Activated CD8-positive, alpha-beta T cell treated with anti-CD3 and anti-CD28 coated beads, Interleukin-2, amount 10 ng/mL, durations not matched to agents 7 days and 5 days (primary cell): ENCODE measurements at places on chromosomes 2 and 18. TPM values are rescaled to one million over a fixed set of nuclear protein-coding genes. Genes with fewer than 3 reads are reported as not detected.

Gene C2orf80
- total RNA-seq = not detected

Gene GPR39
- not detected for total RNA-seq

Gene FAM124B
- total RNA-seq = 0.21 TPM

Gene FBXO15
- 1.3 TPM for total RNA-seq

Gene PLEK
- total RNA-seq = 4.7 TPM

Gene ARMC9
- total RNA-seq = 0.92 TPM

DNA sequence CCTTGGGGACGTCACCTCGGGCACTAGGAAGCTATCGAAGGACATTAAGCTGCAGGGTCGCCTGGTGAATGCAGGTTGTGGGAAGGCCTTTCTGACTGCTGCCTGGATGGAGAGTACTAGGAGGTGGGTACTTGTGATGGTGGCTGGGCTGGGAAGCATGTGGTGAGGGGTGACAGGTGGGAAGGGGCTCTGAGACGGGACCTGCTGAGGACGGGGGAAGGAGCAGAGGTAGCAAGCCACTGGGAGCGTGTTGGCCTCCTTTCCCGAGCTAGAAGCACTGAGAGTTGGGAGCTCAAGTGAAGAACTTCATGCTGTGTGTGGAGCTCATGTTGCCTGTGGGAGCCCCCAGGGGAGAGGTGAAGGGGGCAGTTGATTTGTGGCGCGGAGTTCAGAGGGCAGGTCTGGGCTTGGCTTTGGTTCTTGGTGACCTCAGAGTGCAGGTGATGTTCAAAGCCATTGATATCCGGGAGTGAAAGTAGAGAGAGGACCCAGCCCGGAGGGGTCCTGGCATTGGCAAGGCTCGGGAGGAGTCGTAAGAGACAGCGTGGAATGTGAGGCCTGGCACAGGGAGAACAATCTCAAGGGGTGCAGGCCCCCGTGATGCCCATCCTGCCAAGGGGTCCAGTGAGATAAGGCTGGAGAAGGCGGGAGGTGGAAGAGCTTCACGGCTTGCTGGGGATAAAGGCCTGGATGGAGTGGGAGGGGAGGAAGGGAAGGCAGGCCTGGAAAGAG lies 13.2 kb downstream of the MROH2A start:
- peak; percentile 4 for DNase-seq

GRCh38 chr2:136378712-136379595 lies 261.0 kb upstream of the CXCR4 start:
- DNase-seq = peak; percentile 87

DNA sequence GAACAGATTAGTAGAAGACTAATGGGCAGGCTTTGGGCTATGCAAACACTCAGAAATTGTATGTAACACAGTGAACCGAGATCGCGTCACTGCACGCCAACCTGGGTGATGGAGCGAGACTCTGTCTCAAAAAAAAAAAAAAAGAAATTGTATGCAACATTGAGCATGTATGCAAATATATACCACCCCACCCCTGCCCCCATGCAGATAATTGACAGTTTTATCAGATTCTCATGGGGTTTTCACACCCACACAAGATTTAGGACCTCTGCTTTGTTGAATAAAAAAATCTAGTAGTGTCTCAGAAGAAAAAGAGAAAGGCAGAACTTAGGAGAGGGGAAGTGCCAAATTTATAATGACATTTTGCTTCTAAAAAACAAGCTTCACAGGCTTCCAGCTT lies 131.6 kb upstream of the FN1 start:
- DNase-seq = no peak

DNA sequence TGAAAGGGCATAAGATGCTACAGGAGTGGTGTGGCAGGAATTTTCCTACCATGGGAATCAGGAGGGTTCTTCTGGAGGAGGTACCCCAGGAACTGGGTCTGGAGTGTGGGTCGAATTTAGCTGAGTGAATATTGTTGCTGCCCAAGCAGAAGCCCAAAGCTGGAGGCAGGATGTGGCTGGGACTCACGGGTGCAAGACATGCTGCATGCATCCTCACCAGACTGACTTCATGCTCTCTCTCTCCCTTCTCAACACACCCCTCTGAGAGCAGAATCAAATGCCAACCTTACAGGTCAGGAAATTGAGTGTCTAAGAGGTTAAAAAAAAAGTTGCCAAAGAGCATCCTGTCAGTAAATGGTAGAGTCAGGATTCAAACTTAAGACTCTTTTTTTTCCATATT lies 78.8 kb upstream of the TTC39C start:
- peak; percentile 82 for DNase-seq

DNA sequence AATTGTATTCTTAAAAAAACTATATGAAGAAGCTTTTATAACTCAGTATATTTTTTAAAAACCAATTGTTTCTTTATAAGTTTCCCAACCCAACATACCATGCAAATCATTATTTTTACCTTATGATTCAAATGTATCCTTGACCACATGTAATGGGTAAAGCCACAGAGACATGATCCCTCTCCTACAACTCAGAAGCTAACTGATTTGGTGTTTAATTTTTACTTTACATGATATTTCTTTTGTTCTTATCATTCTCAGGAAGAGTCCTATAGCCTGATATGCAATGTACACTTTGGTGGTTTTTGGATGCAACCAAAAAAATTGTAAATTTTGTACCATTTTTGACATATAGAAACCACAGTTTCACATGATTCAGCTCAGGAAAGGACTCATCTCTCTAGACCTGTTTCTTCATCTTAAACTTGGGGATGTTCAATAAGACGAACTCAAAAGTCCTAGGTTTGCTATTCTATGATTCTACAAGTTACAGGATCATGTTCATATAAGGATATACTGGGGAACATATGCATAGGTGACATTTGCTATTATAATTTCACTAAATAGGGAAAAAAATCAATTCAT lies 85.2 kb upstream of the RBBP8 start:
- no peak for DNase-seq

DNA sequence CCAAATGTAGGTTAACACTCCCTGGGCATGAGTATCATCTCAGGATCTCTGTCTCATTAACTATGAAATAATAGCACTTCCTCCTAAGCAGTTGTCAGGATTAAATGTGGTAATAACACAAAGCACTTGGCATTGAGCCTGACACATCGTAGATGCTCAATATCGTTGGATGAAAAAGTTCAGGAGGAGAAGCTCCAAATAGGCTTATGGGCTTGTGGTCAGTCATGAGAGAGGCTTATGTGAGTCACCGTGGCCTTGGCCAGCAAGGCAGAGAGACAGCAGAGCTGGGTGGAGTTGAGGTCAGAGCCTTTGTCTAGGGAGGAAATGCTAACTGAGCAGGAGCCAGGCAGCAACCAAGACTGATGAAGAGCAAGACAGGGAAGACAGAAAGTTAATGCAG lies 68.3 kb upstream of the PPM1B start:
- no peak for DNase-seq

DNA sequence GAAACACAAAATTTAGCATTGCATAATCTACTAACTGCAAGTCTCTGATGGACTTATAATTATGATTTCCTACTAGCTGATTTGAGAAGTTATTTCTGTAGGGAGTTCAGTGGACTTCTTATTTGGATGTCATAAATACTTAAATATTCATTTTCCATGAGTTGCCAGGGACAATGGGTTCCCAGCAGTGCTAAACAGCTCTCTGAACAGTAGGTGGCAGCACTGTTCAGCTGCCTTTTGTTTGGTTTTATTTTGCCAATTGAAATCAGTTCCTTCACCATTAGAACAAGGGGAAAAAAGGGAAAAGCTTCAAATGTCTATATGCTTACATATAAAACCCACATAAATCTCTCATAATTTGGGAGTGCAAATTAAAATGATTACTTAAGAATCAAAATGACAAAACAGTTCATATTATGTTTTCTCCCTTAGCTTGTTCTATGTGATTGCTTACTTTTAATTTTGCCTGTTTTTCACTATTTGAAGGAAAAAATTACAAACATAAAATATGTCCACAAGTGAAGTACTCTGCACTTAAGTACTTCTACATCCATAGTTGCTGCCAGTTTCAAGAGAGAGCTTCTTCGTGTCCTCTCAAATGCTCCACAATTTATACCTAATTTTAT lies 898.9 kb downstream of the CPS1 start:
- DNase-seq = peak; percentile 27
